ENCODE measurements at places on chromosomes 2 and 18.

- no peak for DNase-seq
These were observed 476.4 kb upstream of the ZEB2 start for GRCh38 chr2:144996225-144996795.

GRCh38 chr2:173023718-173024117, 51.9 kb upstream of the MAP3K20 start:
- no peak for DNase-seq

- no peak for DNase-seq
These were observed 75.7 kb downstream of the RNF152 start for GRCh38 chr18:61817086-61817485.

DNA sequence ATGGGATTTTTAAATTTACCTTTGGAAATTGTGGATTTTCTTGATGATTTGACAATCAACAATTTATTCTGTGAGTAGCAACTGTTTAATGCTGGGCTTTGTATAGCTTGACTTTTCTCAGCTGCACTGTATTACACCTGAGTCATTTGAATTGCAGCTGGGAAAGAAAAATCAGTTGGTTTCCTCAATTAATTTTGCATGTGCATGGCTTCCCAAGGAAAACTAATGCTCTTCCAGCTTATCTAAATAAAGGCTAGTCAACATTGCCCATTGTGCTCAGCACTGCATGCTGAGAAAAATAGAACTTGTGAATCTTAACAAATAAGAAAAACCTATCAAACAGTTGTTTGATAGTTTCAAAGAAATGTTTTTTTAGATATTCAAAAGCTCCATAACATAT, 268.3 kb upstream of the CDH20 start:
- no peak for DNase-seq

DNA sequence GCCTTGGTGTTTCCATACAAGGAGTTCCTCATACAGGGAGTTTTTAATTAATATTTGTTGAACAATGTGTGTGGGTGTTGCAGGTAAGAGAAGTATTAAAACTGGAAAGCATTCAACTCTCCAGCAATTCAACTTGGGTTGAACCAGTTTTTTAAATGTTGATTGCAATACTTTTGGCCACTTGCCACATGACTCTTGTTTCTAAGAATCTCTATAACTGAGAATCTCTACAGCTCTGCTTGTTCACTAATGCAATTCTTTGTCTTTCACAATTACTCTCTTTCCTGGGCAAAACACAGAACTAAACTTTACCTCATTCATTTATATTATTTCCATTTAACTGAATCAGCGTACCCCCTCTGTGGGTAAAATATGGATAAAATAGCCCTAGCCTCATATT, 429.4 kb downstream of the ARHGAP15 start:
- DNase-seq, result no peak

GRCh38 chr2:17979707-17980106, 101.2 kb downstream of the KCNS3 start:
- DNase-seq, result no peak

DNA sequence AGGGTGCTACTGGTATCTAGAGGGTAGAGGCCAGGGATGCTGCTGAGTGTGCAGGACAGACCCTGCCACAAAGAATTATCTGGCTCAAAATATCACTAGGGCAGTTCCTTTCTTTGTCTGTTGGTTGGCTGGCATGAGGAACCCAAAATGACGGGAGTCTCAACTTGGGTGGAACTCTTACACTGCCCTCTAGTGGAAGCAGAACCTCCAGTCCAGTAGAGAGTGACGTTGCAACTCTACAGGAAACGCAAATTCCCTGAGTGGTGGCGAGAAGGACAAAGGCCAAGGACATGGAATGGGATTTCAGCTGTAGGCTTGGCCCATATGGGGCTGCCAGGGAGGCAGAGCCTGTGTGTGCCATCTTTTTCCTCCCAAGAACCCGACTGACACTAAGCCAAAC, 47.1 kb downstream of the COPS8 start:
- DNase-seq, result peak; percentile 23

DNA sequence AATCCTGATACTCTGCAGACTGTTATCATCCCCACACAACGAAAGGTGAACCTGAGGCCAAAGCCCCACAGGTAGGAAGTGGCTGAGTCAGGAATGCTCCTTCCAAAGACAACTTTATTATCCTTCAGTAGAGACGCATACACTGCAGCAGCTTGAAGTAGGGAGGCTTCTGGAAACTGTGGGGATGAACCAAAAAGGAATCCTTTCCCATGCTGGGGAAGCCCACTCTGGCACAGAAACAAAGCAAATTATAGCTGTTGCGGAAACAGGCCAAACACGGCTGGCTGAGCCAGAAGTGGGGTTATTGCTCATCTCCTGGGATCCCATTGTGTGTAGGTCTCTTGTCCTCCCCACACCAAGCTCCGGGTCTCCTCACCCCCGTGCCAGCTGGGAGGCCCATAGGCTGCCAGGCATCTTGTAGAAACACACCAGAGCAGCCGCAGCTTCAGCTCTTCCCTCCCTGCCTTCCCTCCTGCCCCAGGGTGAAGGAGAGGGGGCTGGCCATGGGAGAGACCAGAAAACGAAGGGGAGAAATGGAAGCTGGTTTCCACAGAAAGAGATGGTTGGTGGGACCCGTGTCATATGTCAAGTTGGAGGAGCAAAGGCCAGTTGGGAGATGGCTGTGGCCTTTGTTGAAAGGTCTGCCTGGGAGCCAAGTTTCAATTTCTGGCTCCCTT, 176.9 kb upstream of the NABP1 start:
- DNase-seq, result no peak

DNA sequence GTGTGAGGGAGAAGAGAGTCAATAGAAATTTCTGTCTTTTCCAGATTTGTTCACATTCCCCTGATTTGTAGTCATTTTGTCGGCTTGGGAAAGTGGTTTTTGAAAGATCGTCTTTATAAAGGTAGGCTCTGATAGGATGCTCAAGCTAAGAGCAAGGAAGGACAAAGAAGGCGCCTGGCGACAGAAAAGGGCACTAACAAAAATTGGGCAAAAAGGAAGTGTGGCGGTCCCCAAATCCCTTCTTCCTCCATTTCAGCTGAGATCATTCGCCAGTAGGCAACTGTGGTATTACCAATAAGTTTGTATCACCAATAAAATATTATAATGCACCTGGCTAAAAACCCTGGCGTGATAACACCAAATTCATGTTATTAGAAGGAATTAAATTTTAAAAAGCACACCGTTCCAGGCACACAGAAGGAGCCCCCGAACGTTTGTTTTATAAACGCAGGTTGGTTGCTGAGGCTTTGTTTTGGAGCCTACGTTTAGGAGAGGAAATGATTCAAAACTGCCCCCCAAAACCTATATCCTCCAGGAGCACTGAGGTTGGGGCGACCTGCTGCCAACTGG, 756 bp upstream of the PTPN4 start:
- DNase-seq, result no peak

DNA sequence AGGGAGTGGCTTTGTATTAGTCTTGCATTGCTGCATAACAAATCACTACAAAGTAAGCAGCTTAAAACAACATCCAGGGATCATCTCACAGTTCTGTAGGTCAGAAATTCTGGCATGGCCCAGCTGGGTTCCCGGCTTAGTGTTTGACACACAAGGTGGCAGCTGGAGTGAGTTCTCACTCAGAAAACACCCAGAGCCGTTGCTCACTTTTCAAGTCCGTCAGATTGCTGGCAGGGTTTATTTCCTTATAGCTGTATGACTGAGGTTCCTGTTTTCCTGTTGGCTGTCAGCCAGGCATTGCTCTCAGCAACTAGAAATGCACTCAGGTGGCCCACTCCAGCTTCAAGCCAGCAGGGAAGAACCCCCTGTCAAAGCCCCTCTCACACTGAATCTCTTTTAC, 324.1 kb downstream of the CCDC178 start:
- DNase-seq, result no peak

- no peak for DNase-seq
These were observed 164.1 kb upstream of the GATA6 start for GRCh38 chr18:22005191-22005841.

GRCh38 chr2:85909005-85909404, 20.2 kb upstream of the ST3GAL5 start:
- no peak for DNase-seq

DNA sequence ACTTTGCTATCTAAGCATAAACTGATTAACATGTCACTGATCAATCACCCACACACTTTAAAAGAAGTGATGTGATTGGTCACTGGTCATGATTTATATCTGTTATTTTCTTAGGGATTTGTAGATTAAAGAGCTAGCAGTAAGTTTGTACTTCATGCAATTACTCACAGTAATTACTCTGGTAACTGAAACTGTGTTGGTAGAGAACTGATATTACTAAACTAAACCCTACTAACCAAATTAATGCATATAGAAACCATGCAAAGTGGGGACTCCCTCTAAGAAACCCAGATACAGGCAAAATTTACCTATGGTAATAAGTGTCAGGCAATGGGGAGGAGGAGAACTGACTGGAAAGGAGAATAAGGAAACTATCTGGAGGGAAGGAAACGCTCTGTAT, 44.8 kb upstream of the C2orf15 start:
- no peak for DNase-seq

- peak; percentile 64 for DNase-seq
These were observed 564 bp downstream of the GCC2 start for GRCh38 chr2:108449410-108450130.

- no peak for DNase-seq
These were observed 47.5 kb upstream of the RTN4 start for GRCh38 chr2:55097461-55098410.
